Activated CD4-positive, CD25-positive, alpha-beta regulatory T cell treated with anti-CD3 and anti-CD28 coated beads, Interleukin-2, amount 50 U/mL, for 72 hours (primary cell): ENCODE measurements at places on chromosomes 4 and X.

GRCh38 chr4:8494983-8495548, 54.5 kb downstream of the TRMT44 start:
- no peak for DNase-seq

GRCh38 chrX:76971393-76972376, 475.5 kb upstream of the FGF16 start:
- no peak for DNase-seq

- DNase-seq, result no peak
These were observed 76.6 kb downstream of the FBXW7 start for GRCh38 chr4:152459326-152459725.

GRCh38 chr4:88958080-88958479, 98.9 kb downstream of the FAM13A start:
- DNase-seq, result no peak

DNA sequence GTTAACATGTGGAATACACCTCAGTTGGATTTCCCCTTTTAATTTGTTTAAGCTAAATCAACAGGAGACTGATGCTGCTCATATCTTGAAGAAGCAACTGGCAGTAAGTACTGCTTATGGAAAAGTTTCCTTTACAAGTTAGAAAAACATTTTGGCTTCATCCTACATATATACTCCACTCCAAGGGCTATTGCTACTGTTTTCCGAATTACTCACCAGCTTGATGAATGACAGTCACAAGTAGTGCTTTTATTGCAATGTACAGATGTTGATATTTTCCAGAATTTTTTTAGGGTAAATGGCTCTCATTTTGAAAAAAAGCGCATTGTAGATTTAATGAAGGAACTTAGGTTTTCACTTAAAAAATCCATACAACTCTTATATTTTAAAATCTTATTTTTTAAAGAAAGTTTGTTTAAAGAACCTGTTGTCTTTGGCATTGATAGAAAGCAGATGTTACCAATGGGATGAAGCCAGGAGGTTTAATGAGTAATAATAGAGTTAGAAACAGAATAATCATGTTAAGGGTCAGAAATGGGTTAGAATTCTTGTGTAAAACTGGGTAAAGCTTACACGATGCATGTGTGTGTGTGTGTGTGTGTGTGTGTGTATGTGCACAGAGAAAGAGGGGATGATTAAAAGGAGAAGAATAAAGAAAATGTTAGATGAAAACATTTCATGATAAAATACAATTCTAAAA, 272.9 kb downstream of the CFAP299 start:
- no peak for DNase-seq
